ENCODE measurements at places on chromosomes 6 and 20. TPM values are rescaled to one million over a fixed set of nuclear protein-coding genes. Genes with fewer than 3 reads are reported as not detected.

DUSP15 gene
- total RNA-seq = 2.9 TPM

RSPH9 gene
- total RNA-seq = 0.11 TPM

WFDC12 gene
- not detected for total RNA-seq

CPNE5 gene
- 10.9 TPM for total RNA-seq
